Fibroblast of the aortic adventitia (primary cell): ENCODE measurements at places on chromosomes 5 and 9.
A peak's percentile ranks its signal among the peaks of the same experiment; 100 is the strongest.

DNA sequence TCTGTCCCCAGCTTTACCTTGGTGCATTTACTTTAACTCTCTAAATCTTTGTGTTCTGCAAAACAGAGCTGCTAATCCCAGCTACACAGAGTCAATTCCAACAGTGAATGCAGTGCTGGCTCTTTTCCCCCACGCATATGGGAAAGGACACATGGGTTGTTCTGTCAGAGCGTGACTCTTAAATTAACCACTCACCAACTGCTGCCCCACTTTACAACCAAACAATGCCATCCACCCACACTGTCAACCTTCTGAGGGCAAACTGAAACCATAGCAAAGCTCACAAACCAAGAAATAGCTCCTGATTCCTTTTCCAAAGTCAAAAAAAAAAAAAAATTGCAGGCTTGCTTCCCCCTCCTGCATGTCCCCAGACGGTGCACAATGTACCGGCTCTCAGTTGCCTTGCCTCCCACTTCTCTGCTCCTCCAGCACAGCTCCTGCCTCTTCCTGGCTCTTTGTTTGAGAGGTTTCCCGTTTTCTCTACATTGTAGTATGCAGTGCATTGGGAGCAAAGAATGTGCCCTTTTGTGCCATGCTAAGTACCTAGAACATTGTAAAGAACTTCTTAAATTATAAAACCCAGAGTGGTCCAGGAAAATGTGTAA lies 151.5 kb upstream of the DAPK1 start:
- peak; percentile 19 for DNase-seq

DNA sequence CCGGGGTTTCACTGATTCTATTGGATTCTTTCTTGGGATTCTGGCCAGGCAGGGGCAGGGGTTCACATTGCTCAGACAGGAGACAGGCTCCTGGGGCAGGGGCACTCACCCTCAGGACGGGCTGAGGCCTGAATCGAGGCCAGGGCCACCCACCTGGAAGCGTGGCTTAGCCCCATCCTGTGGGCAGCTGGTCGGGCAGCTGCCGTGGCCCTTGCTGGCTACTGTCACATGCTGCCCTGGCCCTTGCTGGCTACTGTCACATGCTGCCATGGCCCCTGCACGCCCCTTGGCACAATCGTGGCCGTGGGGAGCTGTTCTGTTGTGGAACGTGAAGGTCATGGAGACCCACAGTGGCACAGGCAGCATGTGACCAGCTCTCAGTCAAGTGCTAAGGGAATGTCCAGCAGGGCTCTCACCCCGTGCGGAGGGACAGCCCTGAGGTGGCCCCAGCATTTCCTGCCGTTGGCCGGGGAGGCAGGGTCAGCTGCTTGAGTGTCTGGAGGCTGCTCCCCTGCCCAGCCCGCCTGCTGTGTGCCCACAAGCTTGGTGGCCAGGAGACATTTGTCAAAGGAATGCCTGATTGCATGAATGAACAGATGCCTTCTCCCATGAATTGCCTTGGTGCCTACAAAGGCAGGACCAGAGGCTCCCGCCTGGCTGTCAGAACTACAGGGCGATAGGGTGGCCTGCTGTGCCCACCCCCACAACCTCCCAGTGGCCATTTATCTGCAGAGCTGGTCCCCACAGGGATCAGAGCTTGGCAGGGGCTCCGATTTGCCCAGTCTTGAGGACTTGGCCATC lies 16.9 kb upstream of the TMEM250 start:
- no peak for DNase-seq

DNA sequence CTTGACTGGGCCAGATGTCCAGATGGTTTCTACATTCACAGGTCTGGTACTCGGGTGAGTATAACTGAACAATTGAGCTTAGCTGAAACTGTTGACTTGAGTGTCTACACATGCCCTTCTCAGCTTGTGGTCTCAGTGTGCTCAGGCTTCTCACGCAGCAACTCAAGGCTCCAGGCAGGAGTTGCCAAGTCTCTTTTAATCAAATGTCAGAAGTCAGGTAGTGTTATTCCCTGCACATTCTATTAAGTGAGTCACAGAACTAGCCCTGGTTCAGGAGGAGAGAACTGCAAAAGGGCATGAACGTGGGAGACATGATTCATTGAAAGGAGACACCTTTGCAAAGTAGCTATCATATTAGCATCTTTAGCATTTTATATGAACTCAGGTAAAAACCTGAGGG lies 199.3 kb upstream of the ACTBL2 start:
- no peak for DNase-seq

GRCh38 chr9:33143241-33143661 lies 23.9 kb downstream of the B4GALT1 start:
- peak; percentile 77 for DNase-seq

GRCh38 chr5:144191531-144191930 lies 20.9 kb downstream of the KCTD16 start:
- DNase-seq, result no peak

- no peak for DNase-seq
Measured at GRCh38 chr5:40678026-40678425, 1.7 kb upstream of the PTGER4 start.

DNA sequence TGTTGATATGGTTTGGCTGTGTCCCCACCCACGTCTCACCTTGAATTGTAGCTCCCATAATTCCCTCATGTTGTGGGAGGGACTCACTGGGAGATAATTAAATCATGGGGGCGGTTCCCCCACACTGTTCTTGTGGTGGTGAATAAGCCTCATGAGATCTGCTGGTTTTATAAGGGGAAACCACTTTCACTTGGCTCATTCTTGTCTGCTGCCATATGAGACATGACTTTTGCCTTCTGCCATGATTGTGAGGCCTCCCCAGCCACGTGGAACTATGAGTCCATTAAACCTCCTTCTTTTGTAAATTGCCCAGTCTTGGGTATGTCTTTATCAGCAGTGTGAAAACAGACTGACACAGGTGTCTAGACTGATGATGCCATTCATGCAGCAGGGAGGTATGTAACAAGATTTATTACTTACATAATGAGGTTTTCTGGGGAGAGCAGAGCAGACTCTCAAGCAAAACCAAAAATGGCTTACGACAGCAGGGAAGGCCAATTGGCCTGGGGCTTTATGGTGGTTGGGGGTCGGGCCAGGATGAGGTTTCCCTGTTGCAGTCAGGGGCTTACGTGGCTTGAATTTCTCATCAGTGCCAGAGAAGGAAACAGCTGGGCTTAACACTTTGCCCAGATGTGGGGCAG lies 9.5 kb upstream of the COMMD10 start:
- no peak for DNase-seq

DNA sequence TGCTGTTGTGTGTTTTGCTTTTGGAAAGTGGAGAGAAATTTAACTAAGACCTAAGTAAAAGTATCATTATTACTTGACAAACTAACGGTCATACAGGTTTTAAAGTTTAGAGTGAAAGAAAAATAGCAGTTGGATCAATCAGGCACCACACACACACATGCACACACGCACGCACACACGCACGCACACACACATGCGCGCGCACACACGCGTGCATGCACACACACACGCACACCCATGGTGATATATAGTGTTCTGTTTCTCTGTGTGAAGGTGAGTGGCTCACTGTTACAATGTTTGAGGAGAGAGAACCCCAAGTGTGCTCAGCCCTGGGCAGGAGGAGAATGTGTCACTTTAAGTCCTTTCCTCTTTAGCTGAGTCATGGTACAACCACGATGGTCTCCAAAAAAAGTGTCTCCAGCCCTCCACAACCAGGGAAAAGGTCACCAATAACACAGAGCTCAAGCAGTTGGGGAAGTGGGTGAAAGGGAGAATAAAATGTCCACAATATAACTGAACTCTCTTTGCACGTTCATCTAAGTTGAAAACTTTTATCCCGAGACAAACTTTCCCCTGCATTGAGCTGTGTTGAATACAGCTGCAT lies 3.2 kb downstream of the ZNF366 start:
- DNase-seq, result no peak

- DNase-seq, result no peak
Measured at GRCh38 chr5:111722140-111722539, 34.9 kb downstream of the NREP start.

- DNase-seq, result no peak
Measured at GRCh38 chr9:79662537-79662956, 90.8 kb downstream of the TLE4 start.

DNA sequence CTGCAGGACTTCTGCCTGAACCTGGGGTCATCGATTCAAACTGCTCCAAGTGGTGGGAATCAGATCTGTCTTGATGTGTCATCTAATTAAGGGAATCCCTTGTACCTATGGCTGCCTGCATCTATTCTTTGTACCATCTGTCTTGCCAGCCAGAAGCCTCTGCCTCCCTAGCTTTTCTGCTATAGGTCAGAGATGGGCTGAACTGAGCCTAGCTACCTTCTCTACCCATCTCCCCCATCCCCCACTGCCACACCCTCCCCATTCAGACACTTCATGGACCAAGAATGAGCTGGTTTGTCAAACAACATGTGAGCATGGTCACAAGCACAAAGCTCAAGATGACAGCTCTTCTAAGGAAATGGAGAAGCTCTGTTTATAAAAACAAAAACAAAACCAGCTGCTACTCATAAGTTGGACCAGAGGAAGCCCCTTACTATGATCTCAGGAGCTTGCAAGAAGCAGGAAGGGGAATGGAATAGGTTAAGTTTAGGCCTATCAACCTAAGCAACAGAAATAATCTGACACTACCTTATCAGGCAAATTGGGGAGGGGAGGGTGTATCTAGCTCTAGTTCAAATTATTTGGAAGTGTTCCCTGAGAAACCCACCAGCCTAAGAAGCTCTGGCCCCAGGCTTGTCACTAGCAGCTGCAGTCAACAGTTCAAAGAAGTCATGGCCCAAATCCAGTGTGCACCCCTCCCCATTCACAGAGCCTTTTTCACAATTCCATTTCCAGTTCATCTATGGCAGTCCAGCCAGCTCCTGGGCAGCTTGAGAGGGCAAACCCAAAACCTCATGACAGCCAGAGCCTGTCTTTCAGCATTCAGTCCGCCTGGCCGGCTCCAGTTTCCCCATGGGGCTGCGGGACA lies 29.9 kb downstream of the SKP1 start:
- no peak for DNase-seq

DNA sequence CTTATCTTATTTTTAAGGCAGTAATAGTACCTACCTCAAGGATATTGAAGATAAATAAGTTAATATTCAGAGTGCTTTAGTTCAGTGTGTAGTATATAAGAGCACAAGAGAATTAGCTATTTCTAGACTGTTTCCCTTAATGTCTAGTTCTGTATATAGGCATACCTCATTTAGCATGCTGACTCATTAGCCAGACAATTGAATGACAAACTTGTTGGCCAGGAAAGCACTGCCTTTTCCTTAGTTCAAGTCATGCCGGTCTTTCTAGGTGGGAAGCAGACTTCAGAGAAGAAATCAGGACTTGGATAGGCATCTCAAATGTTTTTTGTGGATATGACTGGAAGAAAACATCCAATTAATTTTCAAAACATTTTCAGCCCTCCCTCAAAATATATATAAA lies 3.2 kb upstream of the FBXO4 start:
- peak; percentile 58 for DNase-seq

DNA sequence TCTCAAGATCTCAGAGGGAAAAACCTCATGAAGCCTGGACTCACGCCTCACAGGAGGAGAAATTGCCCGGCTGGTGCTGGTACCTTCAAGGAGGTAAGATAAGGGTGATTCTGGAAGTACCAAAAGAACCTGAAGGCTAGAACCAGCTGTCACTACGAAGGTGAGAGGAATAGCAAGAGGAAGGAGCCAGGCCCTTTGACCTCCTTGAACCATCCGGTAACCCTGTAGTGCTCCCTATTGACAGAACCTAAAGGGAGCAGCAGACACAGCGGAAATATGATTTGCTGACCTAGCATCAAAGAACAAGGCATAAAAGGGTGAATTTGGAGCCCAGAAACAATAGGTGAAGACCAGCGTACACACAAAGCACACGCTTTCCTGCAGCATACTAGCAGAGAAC lies 92.2 kb downstream of the DOCK8 start:
- DNase-seq, result no peak

DNA sequence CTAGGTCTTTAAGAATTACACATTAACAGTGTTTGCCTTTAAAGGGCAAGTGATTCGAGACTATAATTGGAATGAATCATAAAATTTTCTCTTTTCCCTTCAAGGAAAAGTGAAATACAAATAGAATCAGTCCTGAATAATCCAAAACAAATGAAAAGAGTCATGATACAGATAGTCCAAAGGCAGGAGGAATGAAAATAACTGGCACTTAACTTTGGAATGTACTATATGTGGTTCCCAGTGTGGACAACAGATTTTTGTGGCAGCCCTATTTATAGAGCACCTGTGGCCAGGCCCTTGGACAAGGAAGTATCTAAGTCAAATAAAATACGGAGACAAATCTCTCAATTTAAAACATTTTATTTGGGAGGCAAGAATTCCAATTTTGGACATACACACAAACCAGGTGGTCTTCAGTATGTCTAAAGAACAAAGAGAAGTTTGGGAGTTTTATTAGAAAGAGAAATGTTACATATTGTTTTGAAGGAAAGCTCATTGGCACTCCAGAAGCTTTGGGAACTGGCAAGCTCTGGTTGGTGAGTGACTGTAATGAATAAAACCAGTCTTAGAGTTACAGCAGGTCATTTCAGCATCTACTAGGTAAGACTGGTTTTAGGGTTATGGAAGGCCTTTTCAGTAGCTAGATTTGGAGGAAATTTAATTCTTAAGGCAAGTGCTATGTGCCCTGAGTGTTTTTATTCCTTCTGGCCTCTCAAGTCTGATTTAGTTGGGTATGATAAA lies 116.0 kb upstream of the PAM start:
- no peak for DNase-seq

DNA sequence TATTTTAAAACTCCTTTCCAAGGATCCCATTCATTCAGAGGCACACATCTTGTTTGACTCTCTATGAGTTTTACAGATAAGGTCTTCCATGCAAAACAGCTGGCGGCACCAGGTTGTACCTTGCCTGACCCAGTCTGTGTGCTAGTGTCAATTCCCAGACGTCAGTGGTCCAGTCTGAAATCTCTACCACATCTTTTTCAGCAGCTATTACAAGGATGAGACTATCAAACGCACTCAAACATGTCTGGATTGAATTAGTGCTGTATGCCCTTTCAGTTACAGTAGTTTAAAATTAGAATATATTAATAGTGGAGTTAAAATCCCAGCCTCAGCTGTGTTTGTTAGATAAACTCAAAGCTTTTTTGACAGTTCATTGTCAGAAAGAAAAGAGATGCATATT lies 11.7 kb downstream of the CDC14B start:
- DNase-seq, result no peak

DNA sequence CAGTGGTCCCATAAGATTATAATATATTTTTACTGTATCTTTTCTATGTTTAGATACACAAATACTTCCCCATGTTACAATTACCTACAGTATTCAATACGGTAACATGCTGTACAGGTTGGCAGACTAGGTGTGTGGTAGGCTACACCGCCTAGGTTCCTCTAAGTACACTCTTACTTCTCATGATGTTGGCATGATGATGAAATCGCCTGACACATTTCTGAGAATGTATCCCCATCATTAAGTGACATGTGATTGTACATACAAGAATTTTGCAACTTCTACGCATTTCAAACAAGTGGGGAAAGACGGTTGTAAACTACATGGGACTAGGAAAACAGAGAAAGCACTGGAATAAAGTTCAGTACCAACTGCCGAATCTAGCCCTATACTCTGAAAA lies 53.3 kb downstream of the SETX start:
- no peak for DNase-seq

GRCh38 chr9:127714951-127715469 lies 453 bp downstream of the PTRH1 start:
- no peak for DNase-seq
